HT1080 (cell line): ENCODE measurements at places on chromosomes 7 and 10. TPM values are rescaled to one million over a fixed set of nuclear protein-coding genes. Genes with fewer than 3 reads are reported as not detected.

The TMEM26 gene
- not detected in 2 replicates for total RNA-seq

The PNLIPRP1 gene
- total RNA-seq, result not detected in 2 replicates

The SFTPA1 gene
- not detected in 2 replicates for total RNA-seq

The CHN2 gene
- not detected in 2 replicates for total RNA-seq

The ITGB8 gene
- 1.1 and 1.2 TPM in 2 replicates for total RNA-seq

The CELF2 gene
- total RNA-seq, result 9.7 and 9.8 TPM in 2 replicates

The CCDC71L gene
- total RNA-seq, result 18.1 and 21.8 TPM in 2 replicates

The CYREN gene
- 68.0 and 69.9 TPM in 2 replicates for total RNA-seq

The AUTS2 gene
- 2.8 and 4.6 TPM in 2 replicates for total RNA-seq

The CLDN3 gene
- not detected in 2 replicates for total RNA-seq

The CRHR2 gene
- not detected in 2 replicates for total RNA-seq

The CH25H gene
- total RNA-seq, result not detected in 2 replicates

The C10orf67 gene
- 0.10 and 0.50 TPM in 2 replicates for total RNA-seq

The OR13A1 gene
- not detected in 2 replicates for total RNA-seq

The OR9A4 gene
- not detected in 2 replicates for total RNA-seq

The BAMBI gene
- total RNA-seq, result 3.9 and 5.2 TPM in 2 replicates

The FKBP14 gene
- total RNA-seq, result 6.4 and 7.7 TPM in 2 replicates

The UCMA gene
- not detected in 2 replicates for total RNA-seq

The WIPF3 gene
- total RNA-seq, result not detected in 2 replicates

The IFIT1B gene
- total RNA-seq, result not detected in 2 replicates

The EGFR gene
- total RNA-seq, result 33.6 and 34.5 TPM in 2 replicates

The EPHB6 gene
- 1.5 and 4.0 TPM in 2 replicates for total RNA-seq

The GNGT1 gene
- not detected in 2 replicates for total RNA-seq

The FAM237B gene
- not detected in 2 replicates for total RNA-seq

The SLC26A3 gene
- not detected in 2 replicates for total RNA-seq

The CTAGE6 gene
- not detected in 2 replicates for total RNA-seq

The INHBA gene
- total RNA-seq, result 1.1 and 1.7 TPM in 2 replicates

The NPSR1 gene
- total RNA-seq, result not detected in 2 replicates

The TTYH3 gene
- total RNA-seq, result 16.6 and 24.8 TPM in 2 replicates

The BICC1 gene
- 7.9 and 8.7 TPM in 2 replicates for total RNA-seq

The NPFFR1 gene
- not detected in 2 replicates for total RNA-seq

The PODXL gene
- 111 and 131 TPM in 2 replicates for total RNA-seq

The HMX3 gene
- not detected in 2 replicates for total RNA-seq

The CYP2C19 gene
- not detected in 2 replicates for total RNA-seq

The C7orf33 gene
- total RNA-seq, result not detected in 2 replicates

The PRRT4 gene
- total RNA-seq, result 0.73 TPM in 1 of 2 replicates, not detected in the other

The GRB10 gene
- total RNA-seq, result 11.6 and 18.2 TPM in 2 replicates

The CDHR1 gene
- total RNA-seq, result not detected in 2 replicates

The HTR5A gene
- not detected in 2 replicates for total RNA-seq

The GIMAP7 gene
- total RNA-seq, result not detected in 2 replicates

The FAM180A gene
- not detected in 2 replicates for total RNA-seq

The OPN4 gene
- not detected in 2 replicates for total RNA-seq

The CDNF gene
- 0.10 and 0.77 TPM in 2 replicates for total RNA-seq

The CEP55 gene
- total RNA-seq, result 86.3 and 87.3 TPM in 2 replicates

The KCNIP2 gene
- total RNA-seq, result 1.2 TPM in 1 of 2 replicates, not detected in the other

The OR6V1 gene
- total RNA-seq, result not detected in 2 replicates

The CTAGE4 gene
- total RNA-seq, result 0.14 and 0.17 TPM in 2 replicates

The CPA2 gene
- not detected in 2 replicates for total RNA-seq

The RADIL gene
- 0.14 and 0.57 TPM in 2 replicates for total RNA-seq

The CPXM2 gene
- total RNA-seq, result 0.08 TPM in 1 of 2 replicates, not detected in the other

The CALN1 gene
- 1.9 and 2.4 TPM in 2 replicates for total RNA-seq

The DLX5 gene
- 0.23 and 1.3 TPM in 2 replicates for total RNA-seq

The NAT16 gene
- total RNA-seq, result not detected in 2 replicates

The ZNF716 gene
- not detected in 2 replicates for total RNA-seq

The CFAP70 gene
- total RNA-seq, result 0.03 and 0.43 TPM in 2 replicates

The GIMAP5 gene
- 0.97 and 1.2 TPM in 2 replicates for total RNA-seq

The PWWP2B gene
- total RNA-seq, result 3.2 and 3.8 TPM in 2 replicates

The CYP3A4 gene
- 0.05 TPM in 1 of 2 replicates, not detected in the other for total RNA-seq

The PPP1R17 gene
- total RNA-seq, result not detected in 2 replicates
